ENCODE measurements at places on chromosomes 11 and 22. TPM values are rescaled to one million over a fixed set of nuclear protein-coding genes. Genes with fewer than 3 reads are reported as not detected.
A peak's percentile ranks its signal among the peaks of the same experiment; 100 is the strongest.

The SORL1 gene
- total RNA-seq: 15.6 TPM

The CREB3L1 gene
- total RNA-seq: 38.1 TPM

The SCT gene
- not detected for total RNA-seq

DNA sequence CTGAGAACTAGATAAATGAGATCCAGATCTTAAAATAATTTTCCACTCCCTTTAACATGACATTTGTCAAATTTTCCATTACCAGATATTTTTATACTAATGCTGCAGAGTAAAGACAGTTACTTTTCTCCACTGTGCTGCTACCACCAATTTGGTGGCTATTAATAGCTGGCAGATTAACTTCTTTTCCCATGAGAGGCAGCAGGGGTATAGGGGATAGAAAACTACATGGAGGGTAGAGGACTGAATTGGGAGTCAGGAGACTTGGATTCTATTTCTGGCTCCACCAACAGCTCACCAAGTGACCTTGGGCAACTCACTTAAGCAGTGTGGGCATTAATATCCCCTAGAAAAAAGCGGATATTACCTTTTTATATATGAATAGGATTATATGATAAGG, 69.2 kb downstream of the KIF18A start:
- DNase-seq: no peak
- H3K27ac ChIP-seq: no peak overlapping the region
- H3K36me3 ChIP-seq: no peaks in the 10 kb centered on the region
- no peak overlapping the region for H3K4me3 ChIP-seq
- H3K4me1 ChIP-seq: no peaks in the 10 kb centered on the region

- H3K27ac ChIP-seq: no peak overlapping the region
- DNase-seq: no peak
- no peaks in the 10 kb centered on the region for H3K27me3 ChIP-seq
- H3K36me3 ChIP-seq: peaks cover 8% of the 10 kb centered on the region
Observed at GRCh38 chr22:19852177-19852781, 2.4 kb downstream of the GNB1L start.

GRCh38 chr11:65559951-65560537, 1.9 kb upstream of the LTBP3 start:
- no peaks in the 10 kb centered on the region for H3K36me3 ChIP-seq
- H3K27me3 ChIP-seq: no peaks in the 10 kb centered on the region
- H3K27ac ChIP-seq: peak overlapping the region; percentile 95
- DNase-seq: no peak
- H3K4me1 ChIP-seq: peaks cover 8% of the 10 kb centered on the region

- no peak for DNase-seq
- H3K4me1 ChIP-seq: peaks cover 8% of the 10 kb centered on the region
- H3K36me3 ChIP-seq: peaks cover 9% of the 10 kb centered on the region
- no peaks in the 10 kb centered on the region for H3K27me3 ChIP-seq
- no peak overlapping the region for H3K4me3 ChIP-seq
Observed at GRCh38 chr22:29336751-29337490, 21.4 kb upstream of the RASL10A start.

DNA sequence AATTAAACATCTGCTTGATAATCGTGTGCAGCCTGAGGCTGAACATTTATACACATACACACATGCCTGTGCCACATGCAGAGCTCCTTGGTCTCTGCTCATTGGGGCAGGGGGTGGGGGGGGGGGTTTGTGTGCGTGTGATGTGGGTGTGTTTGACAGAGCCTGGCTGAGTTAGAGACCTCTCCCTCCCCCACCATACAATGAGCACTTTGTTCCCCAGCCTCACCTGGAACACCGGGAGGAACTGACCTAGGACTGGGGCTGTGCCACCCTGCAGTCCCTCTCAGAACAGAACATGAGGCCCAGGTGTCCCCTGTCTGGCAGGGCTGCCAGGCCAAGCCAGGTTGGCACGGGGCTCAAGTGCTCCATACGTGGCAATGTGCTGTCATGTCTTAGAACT, 96.6 kb downstream of the TP53I11 start:
- no peaks in the 10 kb centered on the region for H3K4me1 ChIP-seq
- no peaks in the 10 kb centered on the region for H3K36me3 ChIP-seq
- no peaks in the 10 kb centered on the region for H3K27me3 ChIP-seq
- H3K4me3 ChIP-seq: no peak overlapping the region
- peak overlapping the region; percentile 10 for H3K27ac ChIP-seq

DNA sequence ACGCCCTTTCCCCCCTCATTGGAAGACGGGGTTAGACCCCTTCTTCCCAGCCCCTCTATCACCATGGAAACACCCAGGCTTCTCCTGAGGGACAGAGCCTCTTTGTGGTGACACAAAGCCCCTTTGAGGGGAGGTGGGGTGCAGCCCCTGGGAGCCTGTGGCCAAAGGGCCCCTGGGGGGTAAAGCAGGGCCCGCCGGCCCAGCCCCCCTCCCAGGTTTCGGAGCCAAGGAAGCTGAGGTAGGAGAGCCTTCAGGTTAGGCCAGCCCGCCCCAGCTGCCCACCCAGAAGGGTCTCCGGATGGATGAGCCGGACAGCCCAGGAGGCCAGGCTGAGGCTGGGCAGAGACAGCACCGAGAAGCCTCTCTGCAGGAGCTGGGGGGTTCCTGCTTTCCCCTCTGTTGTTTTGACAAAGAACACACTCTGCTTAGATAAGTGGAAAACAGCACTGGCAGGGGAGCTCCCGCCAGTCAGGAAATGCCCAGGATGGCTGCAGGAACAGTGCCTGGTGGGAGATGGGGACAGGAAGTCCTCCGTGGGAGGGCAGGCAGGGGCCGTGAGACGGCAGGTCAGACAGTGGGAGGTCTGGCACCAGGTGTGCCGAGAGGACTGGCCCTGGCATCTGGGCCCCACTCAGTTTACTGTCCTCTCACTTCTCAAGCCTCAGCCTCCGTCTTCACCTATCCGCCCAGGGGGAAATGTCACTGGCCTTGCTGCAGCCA, 18.2 kb downstream of the ARVCF start:
- H3K4me3 ChIP-seq: no peak overlapping the region
- no peaks in the 10 kb centered on the region for H3K4me1 ChIP-seq
- H3K27me3 ChIP-seq: no peaks in the 10 kb centered on the region

- H3K27me3 ChIP-seq: no peaks in the 10 kb centered on the region
- H3K4me3 ChIP-seq: no peak overlapping the region
- no peak overlapping the region for H3K27ac ChIP-seq
Observed at GRCh38 chr11:57818812-57819211, 57.2 kb downstream of the CTNND1 start.

GRCh38 chr11:71991494-71991893, 7.2 kb upstream of the IL18BP start:
- H3K27ac ChIP-seq: peak overlapping the region; percentile 21
- H3K4me3 ChIP-seq: no peak overlapping the region
- DNase-seq: no peak
- H3K4me1 ChIP-seq: no peaks in the 10 kb centered on the region

DNA sequence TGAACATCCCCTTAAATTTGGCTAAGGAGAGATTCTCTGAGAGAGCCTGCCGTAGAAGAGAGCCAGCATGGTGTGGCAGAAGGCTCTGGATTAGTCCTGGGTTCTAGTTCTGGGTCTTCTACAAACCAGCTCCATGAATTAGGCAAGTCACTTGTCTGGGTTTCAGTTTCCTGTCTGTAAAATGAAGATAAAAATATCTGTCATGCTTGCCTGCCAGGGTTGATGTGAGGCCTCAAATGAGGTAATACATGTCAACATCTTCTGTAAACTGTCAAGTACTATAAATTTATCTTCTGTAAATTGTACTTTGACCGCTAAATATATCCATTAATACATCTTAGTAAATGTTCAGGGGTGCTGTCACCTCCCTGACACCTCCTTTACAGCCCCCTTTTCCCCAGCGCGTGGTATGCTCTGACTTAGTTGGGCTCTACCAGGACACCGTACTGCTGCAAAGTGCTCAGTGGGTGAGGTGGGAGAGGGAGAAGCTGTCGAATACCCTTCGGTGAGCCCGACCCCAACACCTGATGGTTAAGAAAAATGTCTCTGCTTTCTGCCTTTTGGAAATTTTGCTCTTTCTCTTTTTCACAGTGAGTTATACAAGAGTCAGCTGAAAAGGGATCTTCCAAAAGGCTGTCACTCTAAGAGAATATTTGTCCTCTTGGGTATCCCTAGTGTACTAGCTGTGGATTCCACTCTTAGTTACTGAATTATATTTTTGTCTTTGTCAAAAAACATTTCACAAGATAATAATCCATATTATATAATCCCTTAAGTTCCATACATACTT, 15.0 kb downstream of the RBX1 start:
- DNase-seq: no peak
- no peaks in the 10 kb centered on the region for H3K36me3 ChIP-seq
- H3K4me1 ChIP-seq: no peaks in the 10 kb centered on the region
- H3K4me3 ChIP-seq: no peak overlapping the region
- no peak overlapping the region for H3K27ac ChIP-seq

DNA sequence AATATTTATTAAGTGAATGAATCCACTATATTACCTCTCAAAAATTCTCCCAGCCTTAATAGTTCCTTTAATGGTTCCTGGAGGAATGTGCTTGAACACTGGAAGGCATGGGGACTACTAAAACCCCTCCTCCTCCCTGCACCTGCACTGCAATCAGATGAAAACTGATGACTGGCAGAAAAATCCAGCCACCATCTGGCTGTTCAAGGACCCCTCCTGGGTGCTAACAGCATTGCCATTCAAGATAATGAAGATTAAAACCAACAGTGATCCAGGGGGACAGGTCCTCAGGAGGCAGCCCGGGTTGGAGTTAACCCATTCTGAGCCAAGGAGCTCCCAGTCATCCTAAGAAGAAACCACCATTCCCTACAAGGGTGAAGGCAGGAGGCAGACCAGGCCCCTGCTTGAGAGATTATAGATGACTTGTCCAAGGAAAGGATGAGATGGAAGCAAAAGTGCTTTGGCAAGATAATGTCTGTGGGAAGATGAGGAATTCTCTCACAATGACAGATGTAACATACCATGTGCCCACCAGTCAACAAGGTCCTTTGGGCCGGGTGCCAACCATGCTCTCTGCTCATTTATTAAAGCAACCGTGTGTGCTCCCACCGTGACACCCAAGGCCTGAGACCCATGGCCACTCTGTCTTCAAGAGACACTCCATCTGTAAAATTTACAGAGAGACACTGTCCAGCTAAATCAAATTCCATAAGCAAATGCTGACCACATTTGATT, 90.6 kb downstream of the LARGE1 start:
- H3K27me3 ChIP-seq: no peaks in the 10 kb centered on the region
- no peak overlapping the region for H3K27ac ChIP-seq
- H3K4me3 ChIP-seq: no peak overlapping the region

- H3K4me3 ChIP-seq: no peak overlapping the region
- no peaks in the 10 kb centered on the region for H3K4me1 ChIP-seq
- H3K27ac ChIP-seq: no peak overlapping the region
- DNase-seq: peak; percentile 25
- H3K36me3 ChIP-seq: no peaks in the 10 kb centered on the region
- H3K27me3 ChIP-seq: no peaks in the 10 kb centered on the region
Observed at GRCh38 chr11:34840736-34841386, 75.3 kb downstream of the APIP start.

- H3K4me3 ChIP-seq: no peak overlapping the region
- no peaks in the 10 kb centered on the region for H3K36me3 ChIP-seq
- DNase-seq: no peak
Observed at GRCh38 chr11:19276859-19277808, 36.4 kb upstream of the E2F8 start.

DNA sequence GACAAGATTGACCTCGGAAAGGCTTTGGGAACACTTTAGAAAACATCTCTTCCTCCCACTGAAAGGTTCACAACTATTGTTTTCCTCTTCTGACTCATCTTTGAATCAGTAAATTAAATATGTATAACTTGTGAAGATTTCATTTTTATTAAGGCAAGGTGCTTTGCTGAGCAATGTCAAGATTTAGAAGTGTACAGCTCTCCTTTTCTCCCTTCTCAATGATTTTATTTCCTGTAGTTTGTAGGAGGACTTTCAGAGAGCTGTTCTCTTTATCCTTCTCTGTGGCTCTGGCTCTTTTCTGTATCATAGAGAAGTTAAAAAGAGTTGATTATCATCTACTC, 594.2 kb downstream of the METTL15 start:
- no peak for DNase-seq
- no peaks in the 10 kb centered on the region for H3K27me3 ChIP-seq

DNA sequence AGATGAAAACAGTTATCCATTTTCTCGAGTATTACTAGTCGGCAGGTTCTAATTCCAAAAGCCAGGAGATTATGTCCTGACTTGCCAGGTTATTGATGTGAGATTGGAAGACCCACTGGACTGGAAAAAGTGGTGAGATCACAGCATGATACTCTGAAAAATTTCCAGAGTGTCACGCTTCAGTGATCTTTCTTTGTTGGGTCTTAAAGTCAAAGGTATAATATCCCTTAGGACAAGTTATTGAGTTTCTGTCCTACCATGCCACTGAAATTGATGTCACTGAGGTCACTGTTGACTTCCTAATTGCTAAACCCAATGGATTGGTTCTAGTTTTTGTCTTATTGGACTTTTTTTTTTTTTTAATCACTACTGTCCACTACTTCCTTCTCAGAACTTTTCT, 104.5 kb upstream of the GRAMD1B start:
- H3K36me3 ChIP-seq: no peaks in the 10 kb centered on the region
- no peaks in the 10 kb centered on the region for H3K4me1 ChIP-seq
- no peak overlapping the region for H3K4me3 ChIP-seq
- DNase-seq: no peak

DNA sequence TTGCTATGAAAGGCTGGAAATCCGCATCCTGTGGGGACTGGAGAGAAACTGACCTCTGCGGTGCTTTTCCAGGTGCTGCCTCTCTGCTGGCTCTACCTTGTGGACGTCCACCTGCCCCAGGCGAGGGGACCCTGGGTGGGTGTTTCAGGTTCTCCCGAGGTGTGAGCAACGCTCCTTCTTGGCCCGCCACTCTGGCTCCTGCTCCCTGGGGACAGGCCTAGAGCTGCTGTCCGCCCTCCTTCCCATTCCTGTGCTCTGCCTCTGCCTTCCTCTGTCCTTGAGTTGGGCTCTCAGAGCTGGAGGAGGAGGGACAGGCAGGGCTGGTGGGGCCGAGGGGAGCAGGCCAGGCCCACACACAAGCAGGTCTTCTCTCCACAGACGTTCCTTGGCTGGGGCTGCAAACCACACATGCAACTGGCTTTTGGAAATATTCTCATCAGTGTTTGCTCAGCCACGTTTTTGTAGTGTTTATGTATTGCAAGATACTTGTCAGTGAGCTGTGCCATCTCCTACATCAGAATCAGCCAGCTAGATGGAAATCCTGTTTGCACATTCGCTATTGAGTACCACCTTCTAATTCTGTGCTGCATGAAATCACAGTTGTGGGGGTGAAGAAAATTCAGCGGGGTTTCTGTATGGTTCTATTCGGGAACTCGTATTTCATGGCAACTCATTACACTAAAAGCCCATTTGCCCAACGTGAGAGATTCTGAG, 1115.0 kb downstream of the BRD1 start:
- no peak for DNase-seq
- H3K4me1 ChIP-seq: no peaks in the 10 kb centered on the region
- no peaks in the 10 kb centered on the region for H3K36me3 ChIP-seq
- H3K27me3 ChIP-seq: no peaks in the 10 kb centered on the region
- no peak overlapping the region for H3K4me3 ChIP-seq
- no peak overlapping the region for H3K27ac ChIP-seq

The CECR2 gene
- total RNA-seq: 4.4 TPM

- H3K4me1 ChIP-seq: no peaks in the 10 kb centered on the region
- H3K4me3 ChIP-seq: no peak overlapping the region
- DNase-seq: no peak
- no peaks in the 10 kb centered on the region for H3K27me3 ChIP-seq
Observed at GRCh38 chr11:23151819-23152218, 291.5 kb upstream of the CCDC179 start.

The TRMT2A gene
- total RNA-seq: 36.1 TPM
